ENCODE measurements at places on chromosomes 1 and 21.
A peak's percentile ranks its signal among the peaks of the same experiment; 100 is the strongest.

DNA sequence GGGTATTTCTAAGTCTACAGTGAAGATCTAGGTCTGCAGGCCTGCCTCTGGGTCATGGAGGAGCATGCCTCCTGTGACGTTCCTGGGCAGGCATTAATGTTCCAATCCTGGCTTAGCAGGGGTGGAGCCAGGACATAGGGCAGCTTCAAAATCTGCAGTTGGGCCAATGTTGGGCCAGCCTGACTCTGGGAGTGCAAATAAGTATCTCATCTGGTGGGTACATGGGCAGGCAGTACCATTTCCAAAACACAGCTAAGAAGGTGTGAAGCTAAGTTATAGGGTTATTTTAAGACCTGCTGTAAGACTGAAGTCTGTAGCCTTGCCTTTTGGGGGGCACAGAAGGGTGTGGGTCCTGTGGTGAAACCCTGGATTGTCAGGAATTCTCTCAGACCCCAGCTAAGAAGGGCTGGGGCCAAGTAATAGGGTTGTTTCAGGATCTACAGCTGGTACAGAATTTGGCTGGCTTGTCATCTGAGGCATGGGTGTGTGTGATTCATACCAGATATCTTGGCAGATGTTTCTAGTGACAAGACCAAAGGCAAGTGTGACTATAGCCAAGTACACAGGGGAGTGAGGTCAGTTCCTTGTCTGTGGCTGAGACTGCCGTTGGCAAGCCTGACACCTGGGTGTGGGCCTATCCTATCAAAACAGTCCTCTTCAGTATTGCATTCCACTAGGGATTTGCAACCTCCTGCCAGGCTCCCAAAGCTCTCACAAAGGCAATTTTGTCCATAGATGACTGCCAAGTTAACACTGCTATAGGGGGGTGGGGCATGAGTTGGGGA is 468.7 kb upstream of the B3GALT2 start:
- DNase-seq, result no peak

GRCh38 chr21:40466893-40467483 is 380.0 kb downstream of the DSCAM start:
- DNase-seq, result no peak

- DNase-seq, result no peak
Observed at GRCh38 chr1:228930479-228930957, 195.2 kb downstream of the RHOU start.

GRCh38 chr1:45769261-45769932 is 18.9 kb upstream of the IPP start:
- no peak for DNase-seq

DNA sequence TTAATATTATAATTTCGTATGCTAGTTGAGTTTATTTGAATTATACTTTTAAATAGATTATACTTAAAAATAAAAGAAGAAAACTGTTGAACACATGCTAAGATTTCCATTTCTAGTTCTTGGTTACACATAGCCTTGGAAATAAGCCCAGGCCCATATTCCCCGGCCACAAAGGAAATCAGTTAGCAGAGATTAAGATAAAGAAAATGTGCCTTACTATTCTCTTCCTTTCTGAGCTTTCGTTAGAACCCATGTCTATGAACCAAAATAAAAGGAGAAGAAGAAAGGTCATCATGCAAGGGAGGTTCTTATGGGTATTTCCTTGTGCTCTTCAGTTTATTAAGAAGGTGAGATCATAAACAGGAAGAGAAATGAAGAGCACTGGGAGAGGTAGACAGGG is 32.3 kb upstream of the CRP start:
- DNase-seq, result no peak

DNA sequence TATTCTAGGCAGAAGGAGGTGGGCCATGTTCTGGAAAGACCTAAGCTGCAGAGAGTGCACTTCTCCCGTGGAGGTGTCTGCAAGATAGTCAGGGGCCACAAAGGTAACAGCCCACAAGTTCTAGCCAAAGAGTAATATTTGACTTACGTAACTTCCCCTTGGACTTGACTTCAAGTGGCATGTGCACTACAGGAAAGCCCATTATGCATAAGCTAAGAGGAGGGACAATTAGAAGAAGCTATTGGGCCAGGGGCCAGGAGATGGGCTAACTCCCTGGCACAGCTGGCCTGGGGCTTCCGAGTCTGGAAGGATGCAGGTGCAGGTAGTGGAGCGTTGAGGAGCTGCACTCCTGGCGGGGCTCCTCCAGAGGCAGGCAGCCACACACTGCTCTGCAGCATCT is 58.3 kb downstream of the ERG start:
- no peak for DNase-seq

- DNase-seq, result peak; percentile 5
Observed at GRCh38 chr1:41242342-41243078, 404 bp upstream of the SCMH1 start.

- DNase-seq, result no peak
Observed at GRCh38 chr1:238404921-238405320, 514.2 kb upstream of the ZP4 start.

GRCh38 chr1:100249537-100250257 is at the start of gene DBT:
TSS of gene DBT (minus strand) at chr1:100249834. CDS start at chr1:100249820, 14 bp downstream.
- DNase-seq, result peak; percentile 90

DNA sequence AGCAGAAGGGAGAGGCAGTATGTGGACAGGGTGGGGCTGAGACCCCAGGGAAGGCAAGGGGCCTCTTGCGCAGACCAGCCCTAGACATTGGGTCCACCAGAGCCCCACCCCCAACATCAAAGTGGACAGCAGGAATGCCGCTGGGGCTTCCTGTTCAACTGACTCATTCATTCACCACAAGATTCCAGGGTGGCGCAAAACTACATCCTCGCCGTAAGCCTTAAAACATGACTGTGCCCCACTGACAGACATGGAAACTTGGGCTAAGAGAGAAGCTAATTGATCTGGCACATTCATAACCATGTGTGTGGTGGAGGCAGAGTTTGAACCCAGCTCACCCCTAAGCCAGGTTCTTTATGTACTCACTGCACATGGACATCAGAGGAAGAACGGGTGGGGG is 14.0 kb downstream of the COL16A1 start:
- DNase-seq, result no peak

DNA sequence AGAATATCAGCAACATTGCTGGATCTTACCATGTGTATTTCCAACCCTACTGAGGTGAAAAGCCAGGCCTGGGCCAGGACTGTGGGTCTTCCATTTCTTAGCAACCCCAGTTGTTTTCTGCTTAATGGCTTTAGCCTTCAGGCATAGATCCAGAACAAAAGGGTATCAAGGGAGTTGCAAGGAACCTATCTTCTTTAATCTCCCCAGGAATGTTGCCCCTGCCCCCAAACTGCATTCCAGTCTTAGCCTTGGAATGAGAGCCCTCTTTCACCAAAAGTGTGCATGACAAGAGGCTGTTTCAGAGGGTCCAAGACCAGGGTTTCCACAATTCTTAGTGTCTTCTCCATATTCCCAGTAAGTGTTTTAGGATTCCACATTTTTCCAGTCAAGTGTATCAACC is 87.9 kb upstream of the SOX13 start:
- DNase-seq, result no peak

DNA sequence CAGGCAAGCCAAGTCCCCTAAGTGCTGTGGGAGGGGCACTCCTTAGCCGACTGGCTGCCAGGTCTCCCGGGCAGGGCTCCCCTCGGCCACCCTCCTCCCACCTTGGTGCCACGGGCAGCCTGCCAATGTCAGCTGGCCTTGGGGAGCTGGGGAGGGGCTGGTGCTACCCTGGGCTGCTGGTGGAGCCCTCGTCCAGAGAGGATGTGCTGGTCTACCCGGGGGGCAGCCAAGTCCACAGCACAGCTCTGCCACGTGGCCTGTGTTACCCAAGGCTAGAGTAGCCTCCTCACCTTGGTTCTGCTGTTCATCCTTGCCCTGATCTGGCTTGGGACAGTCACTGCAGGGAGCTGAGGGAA is 42.9 kb downstream of the CRYAA start:
- DNase-seq, result no peak

DNA sequence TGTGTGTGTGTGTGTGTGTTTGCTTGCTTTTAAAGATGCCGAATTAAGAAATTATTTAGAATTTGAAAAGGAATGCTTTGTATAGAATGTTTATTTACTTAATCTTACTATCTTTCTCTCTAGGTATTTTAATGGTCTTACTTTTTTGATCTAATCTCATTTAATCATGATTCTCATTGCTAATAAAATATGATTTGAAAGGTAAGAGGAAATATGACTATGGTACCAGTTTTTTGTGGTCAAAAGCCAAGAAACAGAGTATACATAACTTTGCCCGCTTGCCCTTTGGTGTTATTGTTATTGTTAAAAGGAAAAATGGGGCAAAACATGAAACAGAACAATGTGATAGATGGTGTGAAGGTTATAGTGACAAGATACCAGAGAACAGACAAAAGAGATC is 74.6 kb downstream of the RPS6KC1 start:
- no peak for DNase-seq

GRCh38 chr21:35859677-35860076 is 200.6 kb downstream of the SETD4 start:
- DNase-seq, result no peak

DNA sequence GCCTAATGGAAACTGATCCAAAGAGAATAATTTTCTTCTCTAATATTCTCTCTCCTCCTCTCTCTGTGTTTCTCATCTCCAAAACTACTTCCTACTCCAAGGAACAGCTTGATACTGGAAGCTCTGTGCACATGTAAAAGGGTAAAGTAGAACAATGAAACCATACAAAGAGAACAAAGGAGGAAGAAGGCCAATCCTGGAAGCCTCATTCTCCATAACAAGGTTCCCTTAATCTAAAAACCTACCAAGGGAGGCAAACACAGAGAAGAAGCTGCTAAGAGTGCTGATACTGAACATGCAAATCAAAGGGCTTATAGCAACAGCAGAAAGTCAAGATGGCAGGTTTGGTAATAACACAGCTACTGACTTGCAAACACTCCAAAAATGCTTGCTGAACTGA is 44.4 kb downstream of the SIPA1L2 start:
- no peak for DNase-seq

- DNase-seq, result no peak
Observed at GRCh38 chr1:181989261-181989920, 72.1 kb downstream of the ZNF648 start.

DNA sequence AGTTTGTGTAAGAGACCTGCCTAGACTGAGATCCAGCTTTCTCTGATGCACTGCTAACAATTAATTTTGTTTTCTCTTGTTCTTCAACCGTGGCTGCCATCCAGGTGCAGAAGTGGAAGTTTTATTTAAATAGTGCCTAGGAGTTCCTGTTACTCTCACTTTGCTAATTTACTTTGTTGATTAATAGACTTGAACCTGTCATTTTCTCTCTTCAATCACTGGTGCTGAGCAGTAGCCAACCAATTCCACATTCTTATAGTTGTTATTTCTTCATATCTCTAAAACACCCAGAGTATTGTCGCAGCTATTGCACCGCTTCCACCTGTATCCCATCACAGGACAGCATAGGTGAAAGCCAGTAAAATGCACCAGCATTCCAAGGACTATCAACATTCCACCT is 157.2 kb downstream of the PDE4B start:
- no peak for DNase-seq

GRCh38 chr1:233354983-233355382 is 27.5 kb downstream of the MAP3K21 start:
- no peak for DNase-seq

DNA sequence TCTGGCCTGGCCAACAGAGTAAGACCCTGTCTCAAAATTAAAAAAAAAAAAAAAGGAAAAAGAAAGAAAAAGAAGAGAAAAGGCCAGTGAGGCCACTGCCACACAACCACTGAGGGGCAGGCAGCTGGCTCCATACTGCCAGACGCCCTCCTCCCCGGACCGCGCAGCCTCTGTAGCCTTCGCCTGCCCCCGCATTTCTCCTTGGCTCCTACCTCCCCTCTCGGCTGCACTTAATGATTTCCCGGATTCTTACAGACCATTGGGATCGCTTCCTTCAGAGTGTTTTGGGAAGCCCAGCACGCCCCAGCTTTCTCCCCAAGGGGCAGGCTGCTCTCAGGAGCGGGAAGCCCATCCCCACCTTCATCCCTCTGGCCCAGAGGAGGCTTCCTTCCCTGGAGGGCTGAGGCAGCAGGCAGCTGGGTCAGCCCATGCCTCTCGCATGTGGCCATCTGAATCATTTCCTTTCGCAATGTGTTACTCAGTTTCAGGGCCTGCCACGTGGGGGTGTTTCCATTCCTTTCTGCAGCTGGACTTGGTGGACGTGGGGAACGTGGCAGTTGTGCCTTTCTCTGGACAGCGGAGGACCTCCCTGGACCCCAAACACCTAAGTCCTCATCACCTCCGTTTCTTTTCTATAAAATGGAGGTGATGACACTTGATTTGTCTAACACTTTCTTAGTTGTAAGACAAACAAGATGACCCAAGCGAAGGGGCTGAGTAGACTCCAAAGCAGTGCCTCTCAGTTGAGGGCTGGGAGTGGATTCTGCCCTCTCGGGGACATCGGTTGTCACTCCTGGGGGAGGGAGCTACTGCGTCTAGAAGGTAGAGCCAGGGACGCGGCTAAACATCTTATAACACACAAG is 2.3 kb downstream of the SLC2A5 start:
- no peak for DNase-seq

- DNase-seq, result no peak
Observed at GRCh38 chr1:107263291-107263915, 122.6 kb downstream of the NTNG1 start.

- DNase-seq, result no peak
Observed at GRCh38 chr1:208269338-208269666, 25.1 kb upstream of the PLXNA2 start.

- DNase-seq, result no peak
Observed at GRCh38 chr21:45655124-45655523, 11.6 kb downstream of the PCBP3 start.

GRCh38 chr1:17419626-17420328 is 19.7 kb downstream of the RCC2 start:
- DNase-seq, result peak; percentile 66

DNA sequence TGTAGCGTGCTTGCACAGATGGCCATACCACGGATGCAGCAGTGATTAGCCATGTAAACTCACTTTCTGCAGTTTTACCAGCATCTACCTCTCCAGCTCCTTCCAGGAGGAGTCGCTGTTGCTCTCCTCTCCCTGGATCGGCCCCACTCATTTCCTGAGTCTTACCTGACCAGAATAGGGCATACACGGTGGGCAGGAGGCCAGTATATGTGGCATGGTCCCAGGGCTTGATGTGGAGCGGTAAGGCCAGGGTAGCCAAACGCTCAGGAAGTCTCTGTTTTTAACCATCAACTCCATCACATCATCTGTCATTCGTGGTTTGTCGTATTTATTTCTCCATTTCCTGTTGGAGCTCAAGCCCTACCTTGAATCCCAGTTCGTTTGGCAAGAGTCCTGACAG is 163.4 kb upstream of the USP24 start:
- DNase-seq, result no peak

- no peak for DNase-seq
Observed at GRCh38 chr1:20829531-20829930, 42.4 kb upstream of the HP1BP3 start.

Measured in effector CD4-positive, alpha-beta T cell (primary cell).